ENCODE measurements at places on chromosomes 3 and 15. TPM values are rescaled to one million over a fixed set of nuclear protein-coding genes. Genes with fewer than 3 reads are reported as not detected.

DNA sequence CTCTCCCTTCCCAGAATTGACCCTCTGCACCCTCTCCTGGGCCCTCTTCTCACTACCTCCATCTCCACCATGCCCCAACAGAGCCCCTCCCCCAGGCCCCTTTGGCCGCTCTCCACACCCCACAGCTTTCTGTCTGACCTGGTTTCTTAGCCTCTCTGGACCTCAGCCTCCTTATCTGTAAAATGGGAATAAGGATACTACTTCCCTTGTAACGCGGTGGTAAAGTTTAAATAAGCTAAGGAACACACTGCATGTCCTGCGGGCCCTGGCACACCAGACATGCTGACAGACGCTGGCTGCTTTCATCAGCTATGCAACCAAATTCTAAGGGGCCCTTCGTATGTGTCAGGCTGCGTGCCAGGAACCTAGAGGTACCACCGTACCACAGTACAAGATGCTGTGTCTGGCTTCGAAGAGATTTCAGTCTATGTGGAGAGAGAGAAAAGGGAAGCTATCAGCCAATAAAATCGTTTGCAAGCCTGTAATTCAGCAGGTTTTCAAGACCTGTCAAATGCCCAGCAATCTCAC lies 777 bp upstream of the SLC51A start:
- peaks cover 37% of the 10 kb centered on the region for H3K4me1 ChIP-seq
- H3K27me3 ChIP-seq = no peaks in the 10 kb centered on the region

GRCh38 chr3:45942051-45942825 lies 1.0 kb upstream of the CXCR6 start:
- no peak overlapping the region for H3K4me3 ChIP-seq
- no peak overlapping the region for H3K27ac ChIP-seq
- H3K4me1 ChIP-seq = peaks cover 4% of the 10 kb centered on the region
- no peaks in the 10 kb centered on the region for H3K27me3 ChIP-seq

Gene INSYN1
- 26.1 TPM for total RNA-seq

GRCh38 chr15:40932649-40933516 lies 3.7 kb downstream of the DLL4 start:
- H3K4me3 ChIP-seq = no peak overlapping the region
- no peak for DNase-seq
- H3K36me3 ChIP-seq = peaks cover 24% of the 10 kb centered on the region
- peaks cover 51% of the 10 kb centered on the region for H3K27me3 ChIP-seq

GRCh38 chr3:117756563-117756962 lies 1047.0 kb downstream of the TUSC7 start:
- H3K27me3 ChIP-seq = no peaks in the 10 kb centered on the region
- no peaks in the 10 kb centered on the region for H3K4me1 ChIP-seq
- H3K36me3 ChIP-seq = no peaks in the 10 kb centered on the region
- no peak for DNase-seq
- H3K27ac ChIP-seq = no peak overlapping the region

- no peak for DNase-seq
- H3K27me3 ChIP-seq = no peaks in the 10 kb centered on the region
- peak overlapping the region; percentile 86 for H3K27ac ChIP-seq
- no peaks in the 10 kb centered on the region for H3K36me3 ChIP-seq
- H3K4me1 ChIP-seq = peaks cover 12% of the 10 kb centered on the region
Observed at GRCh38 chr15:100601617-100602063, 344 bp downstream of the LINS1 start.

GRCh38 chr3:134860141-134860540 lies 65.1 kb downstream of the EPHB1 start:
- H3K27me3 ChIP-seq = no peaks in the 10 kb centered on the region
- peaks cover 13% of the 10 kb centered on the region for H3K4me1 ChIP-seq
- no peaks in the 10 kb centered on the region for H3K36me3 ChIP-seq
- no peak for DNase-seq
- H3K4me3 ChIP-seq = no peak overlapping the region
- no peak overlapping the region for H3K27ac ChIP-seq

DNA sequence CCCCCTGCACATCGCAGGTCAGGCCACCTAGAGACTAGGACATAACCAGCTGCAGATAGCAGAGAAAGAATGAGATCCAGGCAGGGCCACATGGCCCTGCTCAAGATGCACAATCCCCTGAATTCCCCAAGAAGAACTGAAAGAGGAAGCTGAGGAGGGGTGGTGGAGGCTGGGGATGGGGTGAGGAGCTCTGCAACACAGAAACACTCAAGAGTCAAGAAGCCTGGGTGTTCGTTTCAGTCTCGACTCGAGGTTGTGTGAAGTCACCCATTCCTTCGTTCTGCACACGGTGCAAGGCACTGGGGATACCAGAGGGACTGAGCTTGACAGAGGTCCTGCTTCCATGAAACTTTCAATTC lies 62.0 kb downstream of the TLE3 start:
- no peak overlapping the region for H3K4me3 ChIP-seq
- DNase-seq = no peak
- no peaks in the 10 kb centered on the region for H3K36me3 ChIP-seq
- peaks cover 23% of the 10 kb centered on the region for H3K4me1 ChIP-seq
- H3K27me3 ChIP-seq = peaks cover 14% of the 10 kb centered on the region

DNA sequence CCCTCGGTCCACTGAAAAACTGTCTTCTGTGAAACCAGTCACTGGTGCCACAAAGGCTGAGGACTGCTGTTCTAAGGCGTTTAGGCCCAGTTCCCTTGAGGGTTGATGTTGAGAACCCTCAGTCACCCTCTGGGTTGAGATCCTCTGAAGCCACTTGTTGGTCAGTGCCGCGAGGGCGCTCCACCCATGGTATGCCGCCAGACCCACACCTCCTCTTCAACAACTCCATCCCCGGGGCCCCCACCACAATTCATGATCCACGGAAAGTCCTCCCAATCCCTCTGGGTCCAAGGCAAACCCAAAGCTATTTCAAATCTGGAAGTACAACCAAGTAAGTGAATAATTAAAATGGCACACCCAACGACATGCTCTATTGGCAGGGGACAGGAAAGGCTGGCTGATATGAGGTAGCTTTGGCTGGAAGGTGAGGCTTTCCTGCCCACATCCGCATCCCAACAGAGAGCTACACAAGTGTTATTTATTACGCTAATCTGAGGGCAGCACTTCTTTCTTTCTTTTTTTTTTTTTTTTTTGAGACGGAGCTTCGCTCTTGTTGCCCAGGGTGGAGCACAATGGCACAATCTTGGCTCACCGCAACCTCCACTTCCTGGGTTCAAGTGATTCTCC lies 58.1 kb downstream of the XXYLT1 start:
- H3K27ac ChIP-seq = no peak overlapping the region
- no peak overlapping the region for H3K4me3 ChIP-seq
- H3K36me3 ChIP-seq = peaks cover 3% of the 10 kb centered on the region
- no peak for DNase-seq
- H3K4me1 ChIP-seq = peaks cover 29% of the 10 kb centered on the region

- H3K4me1 ChIP-seq = no peaks in the 10 kb centered on the region
- no peak overlapping the region for H3K4me3 ChIP-seq
- H3K36me3 ChIP-seq = no peaks in the 10 kb centered on the region
- no peak overlapping the region for H3K27ac ChIP-seq
- no peaks in the 10 kb centered on the region for H3K27me3 ChIP-seq
Observed at GRCh38 chr3:142987080-142987700, 14.2 kb upstream of the U2SURP start.

Gene CYP8B1
- not detected for total RNA-seq

GRCh38 chr15:28101201-28101600 lies 2.1 kb upstream of the OCA2 start:
- no peak overlapping the region for H3K4me3 ChIP-seq
- DNase-seq = no peak
- no peak overlapping the region for H3K27ac ChIP-seq
- H3K4me1 ChIP-seq = peaks cover 40% of the 10 kb centered on the region

Gene CEMIP
- total RNA-seq = 257 TPM

Gene FSTL1
- total RNA-seq = 722 TPM

- DNase-seq = no peak
- H3K4me3 ChIP-seq = no peak overlapping the region
- no peaks in the 10 kb centered on the region for H3K36me3 ChIP-seq
- H3K4me1 ChIP-seq = no peaks in the 10 kb centered on the region
- no peaks in the 10 kb centered on the region for H3K27me3 ChIP-seq
Observed at GRCh38 chr15:33581032-33581431, 270.3 kb downstream of the RYR3 start.

DNA sequence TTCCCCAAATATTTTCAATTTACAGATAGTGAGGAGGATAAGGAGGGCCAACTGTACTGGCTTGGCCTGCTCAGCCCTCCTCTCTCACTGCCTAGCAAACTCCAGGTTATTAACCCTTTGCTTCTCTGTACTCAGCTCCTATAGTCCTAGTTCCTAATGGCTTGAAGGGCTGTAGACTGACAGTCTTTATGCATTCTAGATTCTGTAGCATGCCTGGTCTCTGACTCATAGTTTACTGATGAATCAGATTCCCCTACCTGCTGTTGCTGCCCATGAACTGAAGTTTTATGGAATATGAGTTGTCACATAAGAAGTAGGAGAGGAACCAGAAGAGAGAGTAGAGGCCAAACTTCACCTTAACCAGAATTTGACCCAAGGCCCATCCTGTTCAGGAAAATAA lies 27.1 kb upstream of the MAP3K13 start:
- no peak for DNase-seq
- H3K27me3 ChIP-seq = no peaks in the 10 kb centered on the region
- H3K36me3 ChIP-seq = no peaks in the 10 kb centered on the region
- H3K4me1 ChIP-seq = no peaks in the 10 kb centered on the region
- no peak overlapping the region for H3K4me3 ChIP-seq

DNA sequence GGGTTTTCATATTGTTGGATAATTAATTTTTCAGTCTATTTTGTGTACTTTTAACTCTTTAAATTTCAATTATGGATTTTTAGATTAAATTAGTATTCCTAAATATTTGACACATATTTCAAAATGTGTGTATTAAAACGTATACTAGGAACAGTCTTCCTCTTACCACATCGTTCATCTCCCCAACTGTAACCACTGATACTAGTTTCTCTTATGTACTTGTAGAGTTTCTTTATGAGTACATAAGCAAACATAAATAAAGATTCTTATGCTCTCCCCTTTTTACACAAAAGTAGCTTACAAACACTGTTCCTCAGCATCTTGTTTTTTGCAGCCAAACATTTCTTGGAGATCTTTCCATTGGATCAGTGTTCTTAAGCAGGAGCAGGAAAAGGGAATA lies 45.9 kb downstream of the CMSS1 start:
- H3K27ac ChIP-seq = no peak overlapping the region
- H3K4me3 ChIP-seq = no peak overlapping the region
- H3K27me3 ChIP-seq = no peaks in the 10 kb centered on the region
- no peaks in the 10 kb centered on the region for H3K4me1 ChIP-seq
- no peaks in the 10 kb centered on the region for H3K36me3 ChIP-seq
- no peak for DNase-seq

Gene ZNF609
- 20.9 TPM for total RNA-seq

GRCh38 chr3:159513444-159513843 lies 475.2 kb upstream of the IL12A start:
- no peak overlapping the region for H3K4me3 ChIP-seq
- H3K27me3 ChIP-seq = no peaks in the 10 kb centered on the region
- H3K27ac ChIP-seq = no peak overlapping the region
- no peak for DNase-seq

DNA sequence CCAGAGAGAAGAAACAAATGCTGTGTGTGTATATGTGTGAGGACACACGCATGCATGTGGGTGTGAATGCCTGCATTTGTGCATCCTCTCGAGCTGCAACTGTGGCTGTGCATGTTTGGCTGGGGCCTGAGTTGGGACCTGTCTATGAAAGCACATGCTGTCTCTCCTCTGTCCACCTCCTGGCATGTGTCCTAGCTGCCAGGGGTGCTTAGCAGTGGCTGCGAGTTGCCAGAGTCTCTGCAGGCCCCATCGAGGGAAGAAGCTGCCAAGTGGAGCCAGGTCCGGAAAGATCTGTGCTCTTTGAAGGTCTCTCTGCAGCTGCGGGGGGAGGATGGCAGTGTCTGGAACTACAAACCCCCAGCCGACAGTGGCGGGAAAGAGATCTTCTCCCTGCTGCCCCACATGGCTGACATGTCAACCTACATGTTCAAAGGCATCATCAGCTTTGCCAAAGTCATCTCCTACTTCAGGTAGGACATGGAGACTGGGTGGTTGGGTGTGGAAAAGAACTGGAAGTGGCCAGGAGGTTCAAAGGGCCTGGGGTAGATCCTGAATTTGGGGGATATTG lies 30.7 kb downstream of the NR1I2 start:
- no peak overlapping the region for H3K27ac ChIP-seq
- no peak overlapping the region for H3K4me3 ChIP-seq
- H3K27me3 ChIP-seq = no peaks in the 10 kb centered on the region
- DNase-seq = no peak

All from spinal cord (tissue), 10 donors.